ENCODE measurements at places on chromosomes 2 and 18.

GRCh38 chr2:187037310-187037709 is 188.3 kb upstream of the ZSWIM2 start:
- no peak for DNase-seq

DNA sequence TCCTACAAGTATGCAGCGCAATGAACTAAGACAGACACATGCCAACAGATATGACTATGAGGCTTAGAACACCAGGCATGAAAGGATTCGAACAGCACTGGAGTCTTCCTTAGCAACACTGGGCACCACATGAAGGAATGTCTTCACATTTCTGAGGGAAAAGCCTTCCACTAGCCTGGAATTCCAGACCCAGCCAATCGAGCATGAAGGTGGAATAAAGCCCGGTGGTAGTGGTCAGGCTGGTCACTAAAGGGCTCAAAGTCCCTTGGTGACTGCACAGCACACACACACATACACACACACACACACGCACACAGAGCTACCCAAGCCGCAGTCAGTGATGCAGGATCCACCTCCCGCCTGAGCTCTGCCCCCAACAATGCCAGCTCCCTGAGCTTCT is 19.7 kb upstream of the SFXN5 start:
- no peak for DNase-seq

DNA sequence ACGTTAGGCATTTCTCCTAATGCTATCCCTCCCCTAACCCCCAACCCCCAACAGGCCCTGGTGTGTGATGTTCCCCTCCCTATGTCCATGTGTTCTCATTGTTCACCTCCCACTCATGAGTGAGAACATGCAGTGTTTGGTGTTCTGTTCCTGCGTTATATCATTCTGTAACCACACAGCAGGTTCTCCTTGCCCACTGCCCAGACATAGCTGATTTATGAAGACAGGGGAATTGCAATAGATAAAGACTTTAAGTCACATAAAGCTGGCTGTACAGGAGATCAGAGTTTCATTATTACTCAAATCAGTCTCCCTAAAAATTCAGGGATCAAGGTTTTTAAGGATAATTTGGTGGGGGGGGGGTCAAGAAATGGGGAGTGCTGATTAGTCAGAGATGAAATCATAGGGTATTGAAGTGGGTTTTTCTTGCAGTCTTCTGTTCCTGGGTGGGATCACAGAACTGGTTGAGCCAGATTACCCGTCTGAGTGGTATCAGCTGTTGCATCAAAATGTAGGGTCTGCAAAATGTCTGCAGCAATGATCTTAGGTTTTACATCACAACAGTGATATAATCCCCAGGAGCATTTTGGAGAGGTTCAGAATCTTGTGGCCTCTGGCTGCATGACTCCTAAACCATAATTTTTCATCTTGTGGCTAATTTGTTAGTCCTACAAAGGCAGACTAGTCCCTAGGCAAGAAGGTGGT is 392.1 kb upstream of the KCNJ3 start:
- no peak for DNase-seq

DNA sequence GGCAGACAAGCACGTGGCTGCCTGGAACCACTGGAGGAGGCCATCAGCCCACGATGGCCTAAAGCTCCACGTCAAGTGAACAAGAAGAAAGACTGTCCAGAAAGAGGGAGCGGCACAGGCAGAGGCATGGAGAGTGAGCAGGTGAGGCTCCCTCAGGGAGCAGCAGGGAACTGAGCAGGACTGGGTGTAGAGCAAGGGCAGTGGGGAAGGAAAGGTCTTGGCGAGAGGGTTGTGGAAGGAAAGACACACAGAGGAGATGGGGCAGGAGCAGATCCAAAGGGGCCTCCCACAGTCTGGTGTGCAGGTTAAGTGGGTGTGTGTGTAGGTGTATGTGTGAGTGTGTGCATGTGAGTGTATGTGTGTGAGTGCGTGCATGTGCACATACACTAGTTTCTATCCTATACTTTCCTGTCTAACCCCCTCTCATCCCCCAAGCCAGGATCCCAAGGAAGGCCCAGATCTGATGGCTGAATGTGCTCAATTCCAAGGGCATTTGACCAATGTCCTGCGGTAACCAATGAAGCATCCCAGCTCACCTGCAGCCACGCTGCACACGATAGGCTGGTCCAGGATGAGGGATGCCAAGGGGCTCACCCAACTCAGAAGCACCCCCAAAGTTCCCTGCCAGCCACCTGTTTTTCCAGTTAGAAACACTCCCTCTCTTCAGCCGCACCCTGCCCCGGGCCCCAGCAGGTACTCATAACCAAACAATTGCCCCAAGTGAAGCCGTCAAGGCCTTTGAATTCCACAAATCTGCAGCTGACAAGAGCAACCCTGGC is 262.5 kb upstream of the RAB6C start:
- DNase-seq = no peak

- DNase-seq = no peak
These were observed 14.4 kb upstream of the ZFP36L2 start for GRCh38 chr2:43240766-43241150.

GRCh38 chr2:68544811-68545210 is 77.4 kb downstream of the APLF start:
- DNase-seq = no peak

DNA sequence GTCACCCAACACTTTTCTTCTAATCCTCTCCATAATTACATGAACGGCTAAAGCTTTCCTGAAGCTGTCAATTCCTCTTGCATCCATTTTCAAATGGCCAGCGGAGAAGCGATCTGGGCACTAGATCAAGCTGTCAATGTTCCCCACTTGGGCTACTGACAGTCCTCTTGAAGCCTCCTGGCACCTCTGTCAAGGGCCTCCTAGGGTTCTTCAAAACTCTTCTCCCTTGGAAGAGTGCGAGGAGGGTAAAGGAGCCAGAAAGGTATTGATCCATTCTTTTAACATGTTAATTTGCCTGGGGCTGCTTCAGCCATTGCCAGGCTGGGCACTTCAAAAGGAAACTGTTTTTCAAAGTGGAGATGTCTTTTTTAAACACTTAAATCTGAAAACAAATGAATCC is 19.8 kb downstream of the EPHA4 start:
- no peak for DNase-seq

DNA sequence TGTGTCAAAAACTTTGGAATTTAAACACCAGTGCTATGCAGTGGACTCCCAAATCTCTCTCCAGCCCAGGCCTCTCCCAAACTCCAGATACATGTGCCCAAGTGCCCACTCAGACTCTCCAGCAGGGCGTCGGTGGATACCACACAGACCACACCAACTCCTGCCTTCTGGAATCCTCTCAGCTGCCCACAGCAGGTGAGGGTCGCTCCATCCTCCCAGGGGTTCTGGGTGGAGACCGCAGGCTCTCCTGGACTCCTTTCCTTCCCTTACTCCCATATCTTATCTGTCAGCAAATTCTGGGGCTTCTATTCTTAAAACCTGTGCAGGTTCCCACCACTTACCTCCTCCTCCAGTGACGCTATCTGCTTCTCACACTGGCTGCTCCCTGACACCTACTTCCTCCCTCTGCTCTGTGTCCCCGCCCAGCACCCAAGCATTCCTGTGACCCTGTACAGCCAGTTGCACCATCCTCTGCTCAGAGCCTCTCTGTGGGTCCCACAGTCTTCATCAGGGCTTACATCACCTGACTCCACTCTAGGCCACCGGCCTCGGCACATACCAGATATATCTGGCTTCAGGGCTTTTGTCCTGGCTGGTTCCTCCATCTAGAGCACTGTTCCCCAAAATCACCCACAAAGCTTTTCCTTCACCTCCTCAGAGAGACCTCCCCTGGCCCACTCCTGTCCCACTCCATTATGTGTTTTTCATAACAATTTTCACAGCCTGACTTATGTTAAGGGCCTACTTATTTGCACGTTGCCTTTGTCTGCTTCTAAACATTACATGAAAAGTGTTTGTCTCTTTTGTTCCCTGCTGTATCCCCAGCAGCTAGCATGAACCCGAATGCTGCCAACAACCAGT is 2.6 kb upstream of the IMP4 start:
- DNase-seq = no peak

Measured in stimulated activated CD4-positive, alpha-beta T cell treated with anti-CD3 and anti-CD28 coated beads, TNF-alpha, amount 100 ng/mL, for 1 hour (primary cell).